Daoy (cell line): ENCODE measurements at places on chromosomes 13 and 19.

DNA sequence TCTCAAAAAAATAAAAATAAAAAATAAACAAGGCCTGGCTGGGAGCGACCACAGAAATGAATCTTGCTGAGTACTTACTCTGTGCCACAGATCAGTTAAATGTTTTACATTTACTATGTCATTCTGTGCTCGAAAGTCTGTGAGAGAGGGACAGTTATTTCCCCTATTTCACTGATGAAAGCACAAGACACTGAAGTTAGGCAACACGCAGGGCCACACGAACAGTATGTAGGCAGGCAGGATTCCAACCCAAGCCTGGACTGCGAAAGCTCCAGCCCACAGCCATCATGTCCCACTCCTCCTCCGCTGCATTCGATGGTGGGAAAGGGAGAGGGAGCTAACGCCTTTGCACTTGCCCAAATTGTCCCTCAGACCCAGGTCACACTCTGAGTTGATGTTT is 34.2 kb downstream of the RUBCNL start:
- no peak for DNase-seq

DNA sequence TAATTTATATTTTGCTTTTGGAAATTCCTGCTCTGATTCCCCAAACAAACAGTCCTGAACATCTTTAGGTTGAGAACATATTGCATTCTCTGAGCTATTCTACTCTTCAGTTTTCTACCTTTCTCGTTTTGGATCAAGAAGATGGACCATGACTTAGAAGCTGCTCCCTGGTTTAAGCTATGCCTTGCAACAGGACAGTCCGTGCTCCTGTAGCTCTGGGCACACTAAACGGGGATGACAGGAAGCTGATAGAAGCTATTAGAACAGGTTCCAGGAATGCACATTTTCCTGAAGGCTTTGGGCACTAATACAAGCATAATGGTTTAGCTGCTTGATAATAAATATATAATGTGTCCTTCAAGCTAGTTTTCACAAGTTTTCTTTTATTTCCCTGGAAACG is 385.2 kb downstream of the HS6ST3 start:
- DNase-seq = no peak

- DNase-seq = no peak
These were observed at the start of gene INSL3 for GRCh38 chr19:17821190-17821589. Gene INSL3, minus strand, starts transcription at chr19:17821519. Its CDS starts 13 bp downstream, at chr19:17821506.

GRCh38 chr13:37216331-37216730 is 110.9 kb upstream of the CSNK1A1L start:
- DNase-seq = no peak

DNA sequence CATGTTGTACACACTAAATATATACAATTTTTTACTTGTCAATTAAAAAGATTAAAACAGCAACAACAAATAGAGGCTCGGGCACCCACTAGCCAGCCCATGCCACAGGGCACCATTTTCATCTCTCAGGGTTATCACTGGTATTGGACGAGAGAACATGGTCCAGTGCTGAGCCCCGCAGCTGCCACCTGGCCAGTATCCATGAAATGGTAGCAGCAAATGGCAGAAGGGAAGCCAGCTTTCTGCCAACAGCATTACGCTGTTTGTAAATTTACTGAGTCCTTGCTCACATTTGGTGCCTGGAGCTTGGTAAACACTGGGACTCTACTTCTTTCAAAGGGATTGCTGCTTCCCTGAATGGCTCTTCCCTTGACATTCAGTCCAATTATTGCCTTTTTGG is 87.9 kb upstream of the WASF3 start:
- no peak for DNase-seq

- DNase-seq = peak; percentile 51
These were observed 204.9 kb upstream of the KL start for GRCh38 chr13:32811297-32811800.

DNA sequence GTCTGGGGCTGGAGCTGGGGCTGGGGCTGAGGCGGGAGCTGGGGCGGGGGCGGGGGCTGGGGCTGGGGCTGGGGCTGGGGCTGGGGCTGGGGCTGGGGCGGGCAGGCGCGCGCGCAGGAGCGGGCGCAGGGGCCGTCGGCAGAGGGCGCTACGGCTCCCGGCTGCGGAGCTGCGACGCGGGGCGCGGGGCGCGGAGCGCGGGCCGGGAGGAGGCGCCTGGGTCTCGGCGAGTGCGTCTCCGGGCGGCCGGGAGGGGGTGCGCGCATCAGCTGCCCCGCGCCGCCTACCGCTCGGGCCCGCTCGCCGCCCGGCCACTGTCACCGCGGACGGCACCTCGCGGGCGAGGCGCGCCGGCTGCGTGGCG is 422 bp upstream of the MTUS2 start:
- peak; percentile 64 for DNase-seq

DNA sequence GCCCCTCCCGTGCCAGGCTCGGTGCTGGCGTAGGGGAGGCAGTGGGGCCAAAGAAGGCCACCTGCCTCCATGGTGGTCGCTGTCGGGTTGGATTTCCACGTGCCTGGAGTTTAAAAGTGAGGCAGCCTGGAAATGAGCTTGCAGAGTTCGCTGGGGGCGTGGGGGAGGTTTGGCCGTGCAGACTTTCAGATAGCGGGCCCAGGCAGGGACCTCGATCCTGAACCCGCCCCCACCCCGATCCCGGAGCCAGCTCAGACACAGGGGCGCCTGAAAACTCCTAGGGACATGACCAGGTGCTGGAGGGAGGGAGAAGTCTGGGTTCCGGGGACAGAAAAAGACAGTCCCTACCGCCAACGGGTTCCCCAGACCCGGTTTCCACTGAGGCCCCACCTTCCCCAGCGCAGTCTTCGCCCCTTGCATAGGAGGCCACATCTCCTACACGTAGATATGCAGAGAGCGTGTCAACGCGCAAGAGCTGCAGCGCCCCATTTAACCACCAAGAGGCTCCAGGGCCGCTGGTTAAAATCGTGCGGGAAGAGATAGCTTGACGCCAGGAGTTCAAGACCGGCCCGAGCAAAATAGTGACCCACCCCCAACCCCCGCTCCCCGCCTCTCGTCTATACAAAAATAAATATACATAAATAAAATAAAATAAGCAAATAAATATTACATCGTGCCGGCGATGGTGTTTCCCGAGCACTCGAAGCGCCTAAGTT is 8.5 kb downstream of the CCDC8 start:
- no peak for DNase-seq

- DNase-seq = no peak
These were observed 1500.4 kb upstream of the MIR17HG start for GRCh38 chr13:89846926-89847585.

- no peak for DNase-seq
These were observed 29.5 kb downstream of the COL4A1 start for GRCh38 chr13:110277357-110277975.

DNA sequence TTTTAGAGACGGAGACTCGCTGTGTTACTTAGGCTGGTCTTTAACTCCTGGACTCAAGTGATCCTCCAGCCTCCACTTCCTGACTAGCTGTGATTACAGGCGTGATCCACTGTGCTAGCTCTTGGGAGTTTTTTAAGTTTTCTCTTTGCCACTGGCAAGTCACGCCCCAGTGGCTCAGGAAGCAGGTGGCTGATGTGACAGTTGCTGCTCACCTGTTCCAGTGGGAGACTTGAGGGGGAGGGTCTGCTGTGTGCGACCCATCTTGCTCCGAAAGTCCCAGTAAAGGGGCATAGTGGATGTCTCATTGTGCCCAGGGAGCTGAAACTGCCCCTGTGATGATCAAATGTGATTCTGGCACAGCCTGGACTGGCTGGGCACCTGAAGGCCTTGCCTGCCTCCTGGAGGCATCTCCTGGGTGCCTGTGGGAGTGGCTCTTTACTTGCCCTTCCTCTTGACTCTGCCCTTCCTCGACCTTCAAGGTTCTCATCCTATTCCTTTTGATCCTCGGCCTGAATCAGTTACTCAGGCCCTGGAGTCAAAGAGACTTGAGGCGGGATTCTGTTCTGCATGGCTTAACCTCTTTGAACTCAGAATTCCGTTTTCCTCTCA is 7.8 kb downstream of the SMARCA4 start:
- DNase-seq = no peak

GRCh38 chr19:49098795-49099194 is 13.5 kb downstream of the SNRNP70 start:
- DNase-seq = no peak

DNA sequence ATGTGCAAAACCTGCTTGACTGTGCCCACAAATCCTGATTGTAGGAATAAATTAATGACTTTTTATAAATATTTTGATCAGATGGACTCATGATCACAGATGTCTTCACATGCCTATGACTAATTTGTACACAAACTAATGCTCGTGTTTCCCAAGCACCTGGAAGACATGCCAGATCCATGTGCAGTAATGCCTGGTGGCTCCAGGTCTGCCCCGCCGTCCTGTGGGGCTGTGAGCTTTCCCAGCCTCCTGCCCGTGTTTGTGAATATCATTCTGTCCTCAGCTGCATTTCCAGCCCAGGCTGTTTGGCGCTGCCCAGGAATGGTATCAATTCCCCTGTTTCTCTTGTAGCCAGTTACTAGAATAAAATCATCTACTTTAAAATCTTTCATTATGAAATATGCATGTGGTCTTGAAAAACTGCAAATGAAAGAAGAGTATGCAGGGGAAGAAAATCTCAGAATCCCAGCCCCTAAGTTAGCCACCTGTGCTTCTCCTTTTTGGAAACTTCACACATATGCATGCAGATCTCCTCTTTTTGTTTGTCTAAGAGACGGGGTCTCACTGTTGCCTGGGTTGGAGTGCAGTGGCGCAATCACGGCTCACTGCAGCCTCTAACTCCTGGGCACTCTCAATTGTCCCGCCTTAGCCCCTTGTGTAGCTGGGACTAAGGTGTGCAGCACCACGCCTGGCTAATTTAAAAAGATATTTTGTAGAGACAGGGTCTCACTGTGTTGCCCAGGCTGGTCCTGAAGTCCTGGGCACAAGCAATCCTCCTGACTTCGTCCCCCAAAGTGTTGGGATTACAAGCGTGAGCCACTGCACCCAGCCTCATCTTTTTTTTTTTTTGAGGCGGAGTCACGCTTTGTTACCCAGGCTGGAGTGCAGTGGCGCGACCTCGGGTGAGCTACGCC is 6.2 kb downstream of the RPL28 start:
- peak; percentile 46 for DNase-seq

- peak; percentile 25 for DNase-seq
These were observed 1.5 kb downstream of the AMER2 start for GRCh38 chr13:25170554-25171111.

DNA sequence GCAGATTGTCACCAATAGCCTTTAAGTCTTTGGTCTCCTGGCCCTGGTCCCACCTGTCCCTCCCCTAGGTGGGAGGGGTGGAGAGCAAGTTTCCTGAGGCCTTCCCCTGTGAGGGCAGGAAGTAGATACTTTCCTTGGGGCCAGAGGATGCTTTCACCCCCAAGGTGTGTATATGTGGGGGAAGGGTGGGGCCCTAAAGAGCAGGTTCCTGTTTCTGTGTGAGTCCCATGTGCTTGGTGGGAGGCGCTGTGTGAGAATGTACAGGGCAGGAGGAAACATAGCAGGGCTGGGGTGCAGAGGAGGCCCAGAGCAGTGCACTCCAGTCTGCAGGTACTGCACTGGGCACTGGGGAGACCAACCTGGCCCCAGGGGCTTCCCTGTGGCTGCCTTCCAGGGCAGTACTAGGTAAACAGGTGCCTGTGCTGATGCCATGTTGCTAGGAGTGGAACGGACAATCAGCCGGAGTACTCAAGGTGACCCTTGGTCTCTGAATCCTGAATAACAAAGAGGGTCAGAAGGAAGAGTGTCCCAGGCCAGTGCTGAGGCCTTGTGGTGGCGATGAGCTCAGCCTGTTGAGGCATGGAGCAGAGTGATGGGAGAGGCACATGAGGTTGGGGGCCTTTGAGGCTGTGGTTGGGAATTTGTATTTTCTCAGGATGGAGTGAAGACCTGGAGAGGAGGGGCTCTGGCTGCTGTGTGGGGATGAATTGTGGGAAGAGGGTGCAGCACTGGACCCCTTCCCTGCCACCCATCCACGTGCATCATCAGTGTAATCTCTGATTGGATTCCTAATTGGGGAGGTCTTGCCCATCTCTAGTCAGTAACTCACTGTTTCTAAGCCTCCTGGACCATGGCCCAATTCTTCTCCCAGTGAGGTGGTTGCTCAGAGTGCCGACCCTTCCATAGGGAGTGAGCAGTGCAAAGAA is 5.1 kb downstream of the EGLN2 start:
- no peak for DNase-seq

GRCh38 chr13:102606537-102607309 is 9.9 kb downstream of the TPP2 start:
- DNase-seq = no peak

DNA sequence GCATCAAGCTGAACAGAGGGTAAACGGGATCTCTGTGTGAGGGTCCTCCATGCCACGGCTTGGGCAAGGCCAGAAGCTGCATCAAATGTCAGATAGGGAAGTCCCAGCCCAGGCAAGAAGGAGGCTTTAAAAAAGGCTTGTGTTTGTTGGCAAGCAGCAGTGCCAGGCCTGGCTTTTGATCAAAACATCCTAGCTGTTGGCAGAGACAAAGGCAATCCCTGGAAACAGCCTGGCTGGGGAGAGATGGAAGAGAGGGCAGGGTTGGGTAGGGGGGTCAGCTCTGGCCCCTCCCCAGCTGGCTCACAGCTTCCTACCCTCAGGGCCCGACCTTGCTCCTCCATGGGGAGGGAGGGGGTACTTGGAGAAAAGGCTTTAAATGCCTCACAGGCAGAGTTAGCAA is 61.8 kb upstream of the KCTD15 start:
- no peak for DNase-seq

GRCh38 chr13:83634601-83635000 is 247.7 kb downstream of the SLITRK1 start:
- DNase-seq = no peak

DNA sequence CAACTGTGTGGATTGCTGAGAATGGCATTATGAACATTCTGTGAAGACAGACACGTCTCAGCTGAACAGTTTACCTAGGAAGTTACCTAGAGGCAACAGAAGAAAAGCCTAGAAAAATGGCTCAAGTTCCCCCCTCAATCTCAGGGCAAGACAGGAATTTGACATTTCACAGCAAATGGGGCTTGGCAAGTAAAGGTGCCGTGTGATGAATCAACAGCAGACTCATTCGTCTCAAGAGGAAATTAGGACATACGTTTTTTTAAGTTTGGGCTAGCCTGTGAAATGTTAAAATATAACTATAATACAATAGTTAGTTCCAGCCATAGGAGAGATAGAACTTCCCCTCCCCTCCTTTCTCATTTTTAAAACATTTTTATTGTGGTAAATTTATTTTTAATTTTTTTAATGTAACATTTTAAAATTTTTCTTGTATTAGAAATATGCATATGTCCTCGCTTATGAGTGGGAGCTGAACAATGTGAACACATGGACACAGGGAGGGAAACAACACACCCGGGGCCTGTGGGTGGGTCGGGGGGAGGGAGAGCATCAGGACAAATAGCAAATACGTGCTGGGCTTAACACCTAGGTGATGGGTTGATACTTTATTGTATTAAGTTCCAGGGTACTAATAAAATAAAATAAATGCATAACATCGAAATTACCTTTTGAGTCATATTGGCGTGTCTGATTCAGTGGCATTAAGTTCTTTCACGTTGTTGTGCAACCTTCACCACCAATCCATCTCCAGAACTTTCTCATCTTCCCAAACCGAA is 116.0 kb downstream of the COL4A2 start:
- peak; percentile 50 for DNase-seq
